ENCODE measurements at places on chromosomes 11 and 22. TPM values are rescaled to one million over a fixed set of nuclear protein-coding genes. Genes with fewer than 3 reads are reported as not detected.

Gene RAC2
- 10.7 TPM for total RNA-seq

Gene BRSK2
- total RNA-seq: 52.3 TPM

- DNase-seq: no peak
- no peaks in the 10 kb centered on the region for H3K4me1 ChIP-seq
- no peak overlapping the region for H3K4me3 ChIP-seq
- no peaks in the 10 kb centered on the region for H3K27me3 ChIP-seq
These were observed 110.0 kb downstream of the TIMP3 start for GRCh38 chr22:32911503-32911902.

GRCh38 chr11:46914910-46915309 is 3.4 kb downstream of the LRP4 start:
- no peak overlapping the region for H3K4me3 ChIP-seq
- H3K36me3 ChIP-seq: no peaks in the 10 kb centered on the region
- H3K4me1 ChIP-seq: peaks cover 7% of the 10 kb centered on the region
- no peaks in the 10 kb centered on the region for H3K27me3 ChIP-seq
- H3K27ac ChIP-seq: no peak overlapping the region
- DNase-seq: no peak

DNA sequence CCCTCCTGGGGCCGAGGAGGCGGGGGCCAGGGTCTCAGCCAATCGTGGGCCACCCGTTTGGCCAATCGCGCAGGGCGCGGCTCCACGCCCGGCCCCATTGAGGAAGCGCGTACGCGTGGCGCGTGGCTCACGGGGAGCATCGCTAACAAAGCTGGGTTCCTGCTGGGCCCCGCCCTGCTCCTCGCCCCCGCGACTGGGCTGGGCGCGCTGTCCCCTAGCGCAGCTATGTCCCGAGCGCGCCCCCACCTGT is 614 bp upstream of the ASCL2 start:
- peak overlapping the region; percentile 57 for H3K4me3 ChIP-seq
- peaks cover 3% of the 10 kb centered on the region for H3K27me3 ChIP-seq

Gene C11orf16
- 1.4 TPM for total RNA-seq

- H3K27me3 ChIP-seq: no peaks in the 10 kb centered on the region
- H3K4me3 ChIP-seq: no peak overlapping the region
- H3K27ac ChIP-seq: peak overlapping the region; percentile 75
These were observed 30.1 kb downstream of the IGHMBP2 start for GRCh38 chr11:68933605-68934320.

GRCh38 chr11:44568331-44568657 is 2.8 kb downstream of the CD82 start:
- no peaks in the 10 kb centered on the region for H3K36me3 ChIP-seq
- peak overlapping the region; percentile 72 for H3K27ac ChIP-seq
- no peak for DNase-seq

DNA sequence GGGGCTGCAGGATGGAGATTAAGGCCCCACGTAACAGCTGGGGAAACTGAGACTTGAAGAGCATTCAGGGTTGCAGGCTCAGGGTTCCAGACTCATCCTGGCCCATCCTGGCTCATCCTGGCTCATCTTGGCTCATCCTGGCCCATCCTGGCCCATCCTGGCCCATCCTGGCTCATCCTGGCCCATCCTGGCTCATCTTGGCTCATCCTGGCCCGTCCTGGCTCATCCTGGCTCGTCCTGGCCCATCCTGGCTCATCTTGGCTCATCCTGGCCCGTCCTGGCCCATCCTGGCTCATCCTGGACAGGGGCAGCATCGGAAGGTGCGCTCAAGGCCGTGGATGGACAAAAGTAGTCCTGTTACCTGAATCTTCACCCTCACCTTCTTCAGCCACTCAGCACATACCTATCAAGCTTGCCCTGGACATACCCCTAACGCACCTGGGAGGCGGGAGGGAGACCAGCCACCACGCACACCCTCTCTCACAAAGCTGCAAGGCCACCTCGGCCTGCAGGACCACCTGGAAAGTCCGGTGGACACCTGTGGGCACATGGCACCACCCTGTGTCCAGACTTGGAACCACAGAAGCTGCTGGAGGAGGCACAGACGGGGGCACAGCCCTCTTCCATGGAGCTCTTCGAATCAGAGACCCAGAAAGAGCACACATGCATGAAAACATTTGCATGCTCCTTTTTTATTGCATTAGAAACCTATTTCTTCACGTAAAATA is 20.3 kb upstream of the NLRP6 start:
- no peaks in the 10 kb centered on the region for H3K36me3 ChIP-seq
- H3K4me1 ChIP-seq: no peaks in the 10 kb centered on the region
- H3K27ac ChIP-seq: no peak overlapping the region

Gene UPK3A
- total RNA-seq: not detected

Gene SCGB1C1
- total RNA-seq: not detected

GRCh38 chr11:24837112-24837511 is 340.3 kb downstream of the LUZP2 start:
- H3K27me3 ChIP-seq: no peaks in the 10 kb centered on the region
- no peaks in the 10 kb centered on the region for H3K36me3 ChIP-seq
- DNase-seq: no peak

DNA sequence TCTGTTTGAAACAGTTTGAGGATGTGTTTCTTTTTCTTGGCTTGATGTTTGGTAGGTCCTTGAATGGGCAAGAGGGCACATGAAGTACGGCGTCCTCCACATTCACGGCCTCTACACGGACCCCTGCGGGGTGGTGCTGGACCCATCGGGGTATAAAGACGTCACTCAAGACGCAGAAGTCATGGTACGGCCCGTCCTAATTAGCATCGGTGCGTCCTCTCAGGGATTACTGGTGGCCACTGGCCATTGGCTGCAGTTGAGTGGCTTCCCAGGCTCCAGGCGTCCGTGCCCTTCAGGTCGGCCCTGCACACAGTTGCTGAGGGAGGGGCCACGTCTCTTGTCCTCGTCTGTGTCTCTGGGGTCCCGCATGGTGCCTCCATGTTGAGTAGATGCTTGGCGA is 20.8 kb downstream of the FAM118A start:
- H3K27me3 ChIP-seq: no peaks in the 10 kb centered on the region
- H3K27ac ChIP-seq: no peak overlapping the region
- no peak for DNase-seq

Gene TRIM6
- 9.1 TPM for total RNA-seq

Gene TRPC6
- 4.1 TPM for total RNA-seq

Gene FREY1
- total RNA-seq: 19.2 TPM

DNA sequence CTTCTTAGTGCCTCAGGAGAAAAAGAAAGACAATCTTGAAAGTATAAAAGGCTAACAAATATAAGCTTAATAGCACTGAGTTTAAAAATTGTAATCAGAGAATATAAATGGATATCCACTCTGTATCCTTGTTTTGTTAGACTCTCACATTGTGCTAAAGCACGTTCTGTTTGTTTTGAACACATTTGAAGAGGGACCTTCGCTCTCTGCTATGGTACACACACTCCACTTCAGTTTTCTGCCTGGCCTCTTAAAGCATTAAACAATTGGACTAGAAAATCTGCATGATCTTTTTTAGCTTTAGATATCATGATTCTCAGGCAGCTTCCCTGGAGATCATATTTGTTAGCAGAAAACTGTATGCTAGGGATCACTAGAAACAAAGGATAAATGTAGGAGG is 40.3 kb upstream of the PGR start:
- H3K36me3 ChIP-seq: no peaks in the 10 kb centered on the region
- no peak for DNase-seq
- H3K4me1 ChIP-seq: no peaks in the 10 kb centered on the region
- H3K4me3 ChIP-seq: no peak overlapping the region
- no peak overlapping the region for H3K27ac ChIP-seq

DNA sequence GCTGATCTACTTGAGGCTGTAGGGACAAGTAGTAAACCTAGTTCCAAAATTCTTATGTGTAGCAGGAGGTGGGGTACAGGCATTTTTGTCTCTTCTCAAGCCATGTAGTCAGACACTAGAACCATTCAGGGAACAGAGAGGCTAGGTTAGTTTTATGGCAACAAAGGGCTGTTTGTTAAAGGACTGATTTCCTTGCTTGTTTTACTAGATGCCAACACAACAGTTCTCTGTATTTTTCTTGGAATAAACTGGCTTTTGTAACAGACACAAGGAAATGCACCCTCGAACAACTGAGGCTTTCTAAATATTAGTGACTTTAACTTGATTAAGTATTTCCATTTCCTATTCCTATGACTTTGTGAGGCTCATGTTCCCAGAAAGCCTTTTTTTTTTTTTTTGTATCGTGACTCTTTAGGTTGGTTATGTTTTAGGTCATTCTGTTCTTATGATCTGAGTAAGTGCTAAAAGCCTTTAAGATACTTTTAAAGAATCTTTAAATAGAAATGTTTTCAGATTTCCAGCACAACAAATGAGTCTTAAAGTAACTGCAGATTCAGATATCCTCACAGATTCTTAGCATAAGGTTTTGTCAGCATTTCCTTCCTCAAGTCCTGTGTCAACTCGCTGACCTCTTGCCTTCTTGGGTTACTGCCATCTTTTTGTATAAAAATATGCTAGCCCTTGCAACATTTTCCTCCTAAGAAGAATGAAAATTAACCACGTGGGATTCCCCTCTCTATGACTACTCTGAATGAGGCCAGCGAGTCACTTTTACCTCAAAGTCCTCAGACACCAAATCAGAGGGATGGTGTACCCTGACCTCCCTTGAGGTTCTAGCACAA is 92.5 kb downstream of the CCDC83 start:
- DNase-seq: peak; percentile 63
- no peak overlapping the region for H3K4me3 ChIP-seq
- H3K4me1 ChIP-seq: peaks cover 26% of the 10 kb centered on the region
- no peaks in the 10 kb centered on the region for H3K36me3 ChIP-seq
- peak overlapping the region; percentile 57 for H3K27ac ChIP-seq

Gene TYR
- 0.25 TPM for total RNA-seq

GRCh38 chr22:37626144-37626543 is 13.3 kb upstream of the SH3BP1 start:
- no peak overlapping the region for H3K4me3 ChIP-seq
- no peak overlapping the region for H3K27ac ChIP-seq
- peaks cover 6% of the 10 kb centered on the region for H3K4me1 ChIP-seq
- DNase-seq: peak; percentile 79

GRCh38 chr22:33771136-33771535 is 149.1 kb downstream of the LARGE1 start:
- no peak overlapping the region for H3K4me3 ChIP-seq
- no peaks in the 10 kb centered on the region for H3K36me3 ChIP-seq
- no peak for DNase-seq
- H3K27ac ChIP-seq: no peak overlapping the region
- H3K4me1 ChIP-seq: no peaks in the 10 kb centered on the region

DNA sequence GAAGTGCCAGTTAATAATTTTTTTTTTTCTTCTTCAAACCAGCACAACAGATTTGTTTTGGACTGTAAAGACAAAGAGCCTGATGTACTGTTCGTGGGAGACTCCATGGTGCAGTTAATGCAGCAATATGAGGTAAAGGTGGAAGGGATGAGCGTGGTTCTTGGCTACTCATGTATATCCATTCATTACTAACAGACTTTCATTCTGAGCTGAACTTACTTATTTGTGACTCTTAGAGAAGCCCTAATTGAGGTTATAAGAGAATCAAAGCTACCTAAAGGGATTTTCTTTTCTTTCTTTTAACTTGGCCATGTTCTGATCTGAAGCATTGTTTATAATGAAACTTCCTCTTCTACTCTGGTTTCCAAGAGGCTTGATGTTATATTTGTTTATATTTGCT is 15.8 kb downstream of the PAFAH1B2 start:
- no peak overlapping the region for H3K4me3 ChIP-seq
- H3K36me3 ChIP-seq: no peaks in the 10 kb centered on the region
- H3K27ac ChIP-seq: no peak overlapping the region
- DNase-seq: no peak
- H3K27me3 ChIP-seq: no peaks in the 10 kb centered on the region

DNA sequence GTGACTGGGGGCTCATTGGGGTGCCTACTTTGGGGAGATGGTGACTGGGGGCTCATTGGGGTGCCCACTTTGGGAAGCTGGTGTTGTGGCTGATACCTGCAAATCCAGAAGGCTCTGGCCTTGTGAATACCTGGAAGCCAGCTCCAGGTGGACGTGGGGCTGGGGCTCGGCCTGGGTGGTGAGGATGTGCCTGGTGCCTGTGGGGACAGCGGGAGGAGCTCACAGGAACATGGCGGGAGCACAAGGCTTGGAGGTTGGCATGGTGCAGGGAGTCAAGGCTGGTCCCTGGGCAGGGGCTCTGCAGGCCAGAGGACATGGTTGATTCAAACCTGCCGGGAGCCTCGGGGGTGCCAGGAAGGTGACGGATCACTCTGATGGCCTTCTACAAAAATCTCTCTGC is 1165.7 kb downstream of the BRD1 start:
- H3K4me1 ChIP-seq: no peaks in the 10 kb centered on the region
- no peak for DNase-seq
- no peak overlapping the region for H3K27ac ChIP-seq
- H3K4me3 ChIP-seq: no peak overlapping the region
- no peaks in the 10 kb centered on the region for H3K27me3 ChIP-seq

Gene CARNS1
- 1.3 TPM for total RNA-seq

GRCh38 chr22:17229991-17230630 is 10.9 kb upstream of the ADA2 start:
- H3K27ac ChIP-seq: no peak overlapping the region
- no peak for DNase-seq
- no peaks in the 10 kb centered on the region for H3K4me1 ChIP-seq
- H3K4me3 ChIP-seq: no peak overlapping the region
- no peaks in the 10 kb centered on the region for H3K36me3 ChIP-seq

DNA sequence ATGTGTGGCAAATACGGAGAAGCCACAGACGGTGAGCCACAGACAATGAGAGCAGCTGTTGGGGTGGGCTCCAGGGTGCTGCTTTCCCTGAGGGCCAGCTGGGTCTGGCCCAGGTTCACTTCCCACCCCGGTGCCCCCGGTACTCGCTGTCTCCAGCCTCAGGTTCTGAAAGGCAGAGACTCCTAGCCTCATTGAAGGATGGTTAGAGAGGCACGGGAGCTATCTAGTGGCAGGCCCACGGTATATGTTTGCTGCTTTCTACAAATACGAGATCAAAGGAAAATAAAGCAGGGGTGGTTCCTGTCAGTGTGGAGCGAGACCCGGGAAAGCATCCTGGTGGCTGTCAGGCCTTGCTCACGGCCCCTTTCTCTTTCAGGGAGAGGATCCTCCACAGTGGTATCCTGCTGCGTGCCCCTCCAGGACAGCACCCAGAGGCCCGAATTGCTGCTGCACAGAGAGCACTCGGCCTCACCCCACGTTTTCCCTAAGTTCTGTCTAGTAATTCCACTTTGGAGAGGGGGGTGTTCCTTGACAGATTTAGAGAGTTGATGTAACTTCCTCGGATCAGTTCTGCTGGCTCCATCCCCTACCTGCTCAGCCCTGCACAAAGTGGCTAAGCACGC is 3.0 kb downstream of the TMEM80 start:
- no peaks in the 10 kb centered on the region for H3K36me3 ChIP-seq
- H3K27ac ChIP-seq: no peak overlapping the region
- no peak for DNase-seq
- no peaks in the 10 kb centered on the region for H3K27me3 ChIP-seq
- peaks cover 32% of the 10 kb centered on the region for H3K4me1 ChIP-seq
- no peak overlapping the region for H3K4me3 ChIP-seq

GRCh38 chr11:75365711-75366181 is 14.3 kb upstream of the ARRB1 start:
- no peaks in the 10 kb centered on the region for H3K36me3 ChIP-seq
- H3K27me3 ChIP-seq: no peaks in the 10 kb centered on the region
- H3K27ac ChIP-seq: no peak overlapping the region
- H3K4me3 ChIP-seq: no peak overlapping the region
- DNase-seq: no peak

Gene OSM
- total RNA-seq: not detected

Data from testis (tissue), 5 donors.